ENCODE measurements at places on chromosomes 2 and 18. TPM values are rescaled to one million over a fixed set of nuclear protein-coding genes. Genes with fewer than 3 reads are reported as not detected.

Gene CFC1
- total RNA-seq = not detected

Gene CNTNAP5
- total RNA-seq = not detected

Gene IL18RAP
- not detected for total RNA-seq

Gene DCDC2C
- not detected for total RNA-seq

Gene SH3RF3
- 8.1 TPM for total RNA-seq

Gene DNER
- 0.58 TPM for total RNA-seq

Gene HEATR5B
- 9.2 TPM for total RNA-seq

Gene NYAP2
- not detected for total RNA-seq

Gene CABYR
- total RNA-seq = 7.3 TPM
